Esophagus squamous epithelium (tissue), 5 donors: ENCODE measurements at places on chromosomes 4 and X. TPM values are rescaled to one million over a fixed set of nuclear protein-coding genes. Genes with fewer than 3 reads are reported as not detected.
A peak's percentile ranks its signal among the peaks of the same experiment; 100 is the strongest.

Gene TCEAL3
- 38.3 TPM for total RNA-seq

Gene P2RY8
- 0.85 TPM for total RNA-seq

Gene SLC16A2
- total RNA-seq, result 6.7 TPM

Gene DTHD1
- total RNA-seq, result 0.38 TPM

Gene TMSB15A
- 0.95 TPM for total RNA-seq

Gene RNF128
- total RNA-seq, result 5.9 TPM

Gene CLDN34
- 0.26 TPM for total RNA-seq

DNA sequence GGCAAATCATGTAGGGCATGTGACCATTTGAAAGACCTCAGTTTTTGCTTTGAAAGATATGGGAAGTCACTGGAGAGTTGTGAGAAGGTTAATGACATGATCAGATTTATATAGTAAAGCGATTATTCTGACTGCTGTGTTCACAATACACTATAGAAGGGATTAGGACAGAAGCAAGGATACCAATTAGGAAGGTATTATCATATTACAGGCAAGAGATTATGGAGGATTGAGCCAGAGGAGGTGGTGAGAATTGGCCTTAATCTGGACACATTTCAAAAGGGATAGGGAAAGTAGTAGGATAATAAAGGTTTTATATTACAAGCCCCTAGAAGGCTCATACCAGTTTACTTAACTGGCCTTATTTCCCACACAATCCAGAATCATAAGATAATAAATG lies 124.9 kb upstream of the POF1B start:
- DNase-seq, result no peak
- peak overlapping the region; percentile 49 for H3K27ac ChIP-seq
- no peaks in the 10 kb centered on the region for H3K27me3 ChIP-seq
- no peaks in the 10 kb centered on the region for H3K4me1 ChIP-seq

DNA sequence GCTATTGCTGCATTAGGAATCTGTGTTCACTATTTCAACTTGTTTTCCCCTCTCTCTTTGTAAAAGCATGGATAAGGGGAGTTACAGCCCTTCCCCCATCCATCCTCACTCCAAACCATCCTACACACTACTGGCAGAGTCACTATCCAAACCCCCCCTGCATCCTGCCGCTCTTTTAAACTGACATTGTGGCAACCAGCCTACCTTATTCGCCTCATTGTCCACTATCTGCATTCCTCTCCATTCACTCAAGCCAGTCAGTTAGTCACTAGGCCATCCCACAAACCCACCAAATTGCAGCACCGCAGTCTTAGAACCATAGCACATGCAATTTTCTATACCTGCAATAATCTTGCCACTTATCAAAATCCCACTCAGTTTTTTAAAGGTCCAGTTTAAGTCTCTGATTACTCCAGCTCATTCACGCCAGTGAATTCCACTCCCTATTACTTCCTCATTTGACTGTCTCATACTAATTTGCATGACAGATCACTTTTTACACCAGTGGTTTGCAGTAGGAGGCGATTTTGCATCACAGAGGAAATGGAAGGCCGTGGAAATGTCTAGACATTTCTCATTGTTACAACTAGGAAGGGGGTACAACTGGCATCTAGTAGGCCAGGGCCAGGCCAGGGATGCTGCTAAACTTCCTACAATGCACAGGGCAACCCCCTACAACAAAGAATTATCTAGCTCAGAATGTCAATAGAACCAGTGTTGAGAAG lies 181.8 kb downstream of the HS6ST2 start:
- H3K27me3 ChIP-seq, result no peaks in the 10 kb centered on the region
- no peak overlapping the region for H3K27ac ChIP-seq
- no peak for DNase-seq
- no peaks in the 10 kb centered on the region for H3K36me3 ChIP-seq

- H3K4me1 ChIP-seq, result no peaks in the 10 kb centered on the region
- no peaks in the 10 kb centered on the region for H3K27me3 ChIP-seq
- no peak overlapping the region for H3K27ac ChIP-seq
Observed at GRCh38 chr4:182552948-182553347, 309.7 kb downstream of the TENM3 start.

GRCh38 chrX:29172880-29173279 lies 585.6 kb downstream of the IL1RAPL1 start:
- H3K36me3 ChIP-seq, result no peaks in the 10 kb centered on the region
- no peak overlapping the region for H3K4me3 ChIP-seq
- H3K27me3 ChIP-seq, result no peaks in the 10 kb centered on the region
- no peak for DNase-seq
- no peaks in the 10 kb centered on the region for H3K4me1 ChIP-seq

DNA sequence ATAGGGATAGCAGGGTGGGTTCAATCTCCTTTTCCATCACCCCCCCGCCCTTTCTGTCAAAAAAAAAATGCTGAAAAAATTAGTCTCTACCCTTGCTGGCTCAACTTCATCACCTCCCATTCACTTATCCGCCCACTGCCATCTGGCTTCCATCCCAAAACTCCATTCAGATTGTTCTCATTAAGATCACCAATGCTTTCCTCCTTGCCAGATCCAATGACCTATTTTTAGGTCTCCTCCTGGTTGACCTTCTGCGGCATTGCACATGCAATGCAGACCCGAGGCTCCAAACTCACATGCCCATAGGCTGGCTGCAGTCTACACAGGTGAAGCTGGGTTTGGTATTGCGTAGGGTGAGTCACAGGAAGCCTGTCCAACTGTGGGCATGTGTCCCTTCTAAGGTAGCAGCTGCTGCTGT lies 21.1 kb upstream of the STIM2 start:
- no peaks in the 10 kb centered on the region for H3K27me3 ChIP-seq
- no peak for DNase-seq
- no peak overlapping the region for H3K4me3 ChIP-seq
- no peaks in the 10 kb centered on the region for H3K4me1 ChIP-seq

GRCh38 chrX:35340465-35340864 lies 397.9 kb downstream of the FAM47B start:
- H3K4me3 ChIP-seq, result no peak overlapping the region
- H3K36me3 ChIP-seq, result no peaks in the 10 kb centered on the region
- no peaks in the 10 kb centered on the region for H3K27me3 ChIP-seq
- no peak overlapping the region for H3K27ac ChIP-seq
- H3K4me1 ChIP-seq, result no peaks in the 10 kb centered on the region
- no peak for DNase-seq
